ENCODE measurements at places on chromosomes 7 and 10.
A peak's percentile ranks its signal among the peaks of the same experiment; 100 is the strongest.

DNA sequence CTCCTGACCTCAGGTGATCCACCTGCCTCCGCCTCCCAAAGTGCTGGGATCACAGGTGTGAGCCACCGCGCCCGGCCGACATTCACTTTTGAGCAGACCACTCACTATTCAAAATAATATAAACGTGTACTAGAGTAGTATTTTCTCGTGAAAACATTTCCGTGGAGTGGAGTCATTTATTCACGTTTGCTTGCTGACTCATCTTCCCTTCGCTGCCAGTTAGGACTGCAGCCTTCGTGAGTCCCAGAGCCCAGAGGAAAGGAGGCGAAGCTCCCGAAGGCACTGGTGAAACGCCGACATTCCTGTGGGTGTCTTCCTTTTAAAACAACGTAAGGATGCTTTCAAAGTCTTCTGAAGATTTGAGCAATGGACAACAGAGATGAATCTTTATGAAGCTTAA is 10.9 kb upstream of the INPP5A start:
- no peak for DNase-seq

GRCh38 chr10:69570050-69570816 is 3.0 kb downstream of the NEUROG3 start:
- DNase-seq = no peak

DNA sequence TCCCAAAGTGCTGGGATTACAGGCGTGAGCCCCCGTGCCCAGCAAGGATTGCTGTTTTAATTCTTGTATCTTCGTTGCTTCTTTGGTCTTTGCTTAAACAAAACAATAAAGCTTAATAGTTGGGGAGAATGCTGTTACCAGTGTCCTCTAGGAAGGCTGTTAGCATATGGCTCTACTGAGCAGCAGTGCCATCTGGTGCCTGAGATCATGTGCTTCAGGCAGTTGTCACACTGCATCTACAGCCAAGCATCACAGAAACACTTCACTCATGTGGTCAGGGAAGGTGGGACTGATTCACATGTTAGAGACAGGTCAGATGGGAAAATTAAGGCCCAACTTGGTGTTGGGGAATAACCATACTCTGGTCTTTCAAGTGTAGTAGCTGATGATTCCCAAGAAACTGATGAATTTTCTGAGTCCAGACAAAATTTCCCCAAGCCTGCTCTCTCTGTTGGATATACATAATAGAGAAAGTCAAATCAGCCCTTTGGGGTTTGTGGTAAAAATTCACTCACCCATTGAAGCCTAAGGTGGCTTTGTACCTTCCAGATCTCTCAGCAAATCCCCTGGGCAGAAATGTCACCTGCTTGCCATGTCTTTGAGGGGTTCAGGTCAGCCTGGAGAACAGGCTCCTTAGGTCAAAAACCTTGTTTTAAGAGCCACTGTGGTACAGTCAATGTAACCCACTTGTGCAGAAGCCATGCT is 28.4 kb downstream of the UBE2D4 start:
- DNase-seq = no peak

DNA sequence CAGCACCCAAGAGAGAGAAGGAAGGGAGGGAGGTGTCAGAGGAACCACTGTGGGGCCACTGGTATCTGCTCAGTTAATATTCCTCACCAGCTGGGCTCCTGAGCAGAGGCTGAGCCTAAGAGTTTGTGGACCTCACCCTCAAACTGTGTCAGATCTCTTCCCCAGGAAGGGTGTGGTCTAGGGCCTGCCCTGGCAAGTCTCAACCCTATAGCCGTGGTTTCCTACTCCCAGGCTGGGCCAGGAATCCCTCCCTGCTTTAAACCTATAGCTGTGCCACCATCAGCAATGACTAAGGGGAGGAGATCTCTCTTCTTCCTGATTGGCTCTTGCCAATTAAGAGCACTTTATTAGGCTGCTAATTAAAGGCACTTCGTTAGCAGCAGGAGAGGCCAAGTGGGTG is 29.9 kb downstream of the POLL start:
- DNase-seq = no peak

GRCh38 chr7:925601-926000 is 28.9 kb downstream of the ADAP1 start:
- DNase-seq = peak; percentile 74

DNA sequence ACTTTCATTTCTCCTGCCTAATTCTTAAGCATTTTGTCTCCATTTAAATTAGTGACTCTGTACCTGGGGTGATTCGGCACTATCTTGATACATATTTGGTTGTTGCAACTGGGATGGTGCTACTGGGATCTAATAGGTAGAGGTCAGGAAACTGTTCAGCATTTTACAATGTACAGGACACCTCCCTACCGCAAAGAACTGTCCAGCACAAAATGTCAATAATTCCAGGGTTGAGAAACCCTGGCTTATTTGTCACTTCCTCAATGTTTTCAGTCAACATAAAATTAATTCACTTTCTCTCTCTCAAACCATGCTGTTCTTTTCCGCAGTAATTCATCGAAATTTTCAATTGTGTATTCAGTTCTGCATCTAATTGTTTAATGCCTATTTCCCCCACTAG is 151.4 kb upstream of the CALCR start:
- DNase-seq = no peak
